ENCODE measurements at places on chromosomes 7 and 10.

DNA sequence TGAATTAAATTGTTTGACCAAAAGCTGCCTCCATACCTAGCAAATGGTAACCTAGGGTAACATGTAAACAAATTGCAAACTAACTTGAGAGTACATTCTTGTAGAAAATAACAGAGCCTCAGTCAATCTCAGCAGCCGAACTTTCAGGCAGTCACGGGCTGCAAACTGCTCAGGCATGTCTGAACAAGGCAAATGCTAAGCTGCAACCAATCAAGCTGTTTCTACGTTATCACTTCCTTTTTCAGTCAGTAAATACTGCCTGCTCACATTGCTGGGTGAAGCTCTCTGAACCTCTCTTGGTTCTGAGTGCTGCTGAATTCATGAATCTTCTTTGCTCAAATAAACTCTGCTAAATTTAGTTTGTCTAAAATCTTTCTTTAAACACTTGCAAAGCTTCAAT is 1212.4 kb downstream of the SORCS1 start:
- no peak for DNase-seq

- DNase-seq, result no peak
Observed at GRCh38 chr7:2002561-2003450, 229.9 kb downstream of the MAD1L1 start.

GRCh38 chr7:127935847-127936376 is 95.3 kb downstream of the LRRC4 start:
- no peak for DNase-seq

DNA sequence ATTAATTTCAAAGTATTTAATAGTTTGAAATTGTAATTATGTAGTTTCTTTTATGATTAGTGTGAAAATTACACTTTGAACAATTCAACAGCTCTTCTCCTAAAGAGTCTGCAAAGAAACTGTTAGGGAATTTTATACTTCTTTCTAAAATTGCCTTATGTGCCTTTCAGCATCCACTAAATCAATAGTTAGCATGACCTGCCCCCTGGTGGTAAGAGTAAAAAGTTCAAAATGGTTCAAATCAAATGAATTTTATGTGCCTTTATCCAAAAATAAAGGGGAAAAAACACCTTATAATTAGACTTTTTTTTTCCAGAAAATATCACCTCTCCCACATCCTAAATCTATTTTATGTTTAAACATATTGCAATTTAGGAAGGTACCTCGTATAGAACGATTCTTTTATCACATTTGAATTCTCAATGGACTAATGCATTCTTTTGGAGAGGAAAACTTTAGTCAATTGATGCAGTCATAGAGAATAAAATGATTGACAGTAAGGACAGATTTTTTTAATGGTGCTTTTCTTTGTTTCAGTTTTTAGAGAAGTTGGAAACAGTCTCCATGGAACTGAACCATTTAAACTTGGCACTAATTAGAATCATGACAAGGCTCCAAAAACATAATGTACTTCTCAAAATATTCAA is 163.7 kb downstream of the SEMA3D start:
- DNase-seq, result no peak

GRCh38 chr10:69220041-69220451 is at the start of gene HKDC1:
Gene HKDC1, plus strand, starts transcription at chr10:69220332. Its CDS starts 104 bp downstream, at chr10:69220436.
- no peak for DNase-seq

GRCh38 chr10:32241946-32242345 is 105.0 kb downstream of the EPC1 start:
- DNase-seq, result no peak

DNA sequence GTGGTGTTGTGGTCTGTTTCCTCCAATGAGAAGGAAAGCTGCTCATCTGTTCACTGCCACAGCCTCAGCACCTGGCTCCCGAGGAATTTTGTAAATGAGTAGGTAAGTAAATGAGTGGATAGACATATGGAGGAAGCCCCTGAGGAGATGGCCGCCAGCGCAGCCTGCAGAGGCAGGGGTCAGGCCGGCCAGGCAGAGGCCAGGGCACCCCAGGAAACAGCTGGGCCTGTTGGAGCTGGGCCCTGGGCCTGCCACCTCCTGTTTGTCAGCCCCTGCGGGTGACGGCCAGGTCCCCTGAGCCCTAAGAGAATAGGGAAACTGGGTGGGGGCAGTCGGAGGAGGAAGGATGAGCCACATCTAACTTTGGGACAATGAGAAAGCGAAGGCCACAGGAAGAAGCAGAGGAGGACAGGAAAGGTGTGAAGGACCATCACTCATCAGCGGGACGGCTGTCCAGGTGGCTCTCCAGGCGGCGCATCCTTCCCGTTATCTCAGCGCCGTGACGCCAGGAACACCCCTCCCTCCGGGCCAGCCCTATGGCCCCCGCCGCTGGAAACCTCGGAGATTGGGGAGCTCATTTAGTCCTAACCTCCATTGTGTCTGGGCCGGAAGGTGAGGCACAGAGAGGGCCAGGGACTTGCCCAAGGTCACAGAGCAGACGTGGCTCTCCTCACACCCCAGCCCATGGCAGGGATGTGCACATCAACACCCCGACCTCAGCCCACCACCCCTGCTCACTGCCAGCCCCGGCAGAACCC is 142.3 kb upstream of the UNC5B start:
- DNase-seq, result no peak

DNA sequence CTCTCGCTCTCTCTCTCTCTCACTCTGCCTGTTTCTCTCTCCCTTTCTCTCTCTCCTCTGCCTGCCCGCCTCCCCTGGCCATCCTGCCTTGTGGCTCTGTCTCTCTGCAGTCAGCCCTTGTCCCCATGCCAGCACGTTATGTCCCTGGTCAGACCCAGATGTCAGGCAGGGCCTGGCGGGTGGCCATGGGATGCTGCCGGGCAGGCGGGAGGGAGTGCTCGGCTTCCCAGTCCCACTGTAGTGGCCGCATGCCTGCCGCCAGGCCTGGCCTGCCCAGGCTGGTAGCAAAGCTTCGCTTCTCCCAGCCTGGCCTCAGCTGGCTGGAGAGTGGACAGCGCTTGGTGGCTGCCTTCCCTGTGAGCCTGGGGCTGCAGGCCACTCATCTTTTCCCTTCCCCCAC is 121.5 kb upstream of the ZNF716 start:
- DNase-seq, result no peak

DNA sequence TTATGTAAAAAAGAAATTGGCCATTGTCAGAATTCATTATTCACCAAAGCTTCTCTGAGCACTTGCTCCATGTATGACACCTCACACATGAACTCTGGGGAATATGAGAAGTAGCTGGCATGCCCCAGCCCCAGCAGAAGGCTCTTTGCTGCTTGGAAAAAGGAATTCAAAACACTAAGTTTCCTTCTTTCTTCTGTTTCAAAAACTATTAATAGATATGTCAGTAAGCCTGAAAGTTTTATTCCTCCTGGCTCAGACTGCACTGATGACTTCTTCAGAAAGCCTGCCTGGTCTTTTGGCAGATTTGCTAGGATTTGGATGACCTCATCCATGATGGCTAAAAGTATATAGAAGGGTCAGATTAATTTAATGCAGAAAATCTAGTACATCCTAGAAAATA is 511.0 kb downstream of the GFRA1 start:
- no peak for DNase-seq

DNA sequence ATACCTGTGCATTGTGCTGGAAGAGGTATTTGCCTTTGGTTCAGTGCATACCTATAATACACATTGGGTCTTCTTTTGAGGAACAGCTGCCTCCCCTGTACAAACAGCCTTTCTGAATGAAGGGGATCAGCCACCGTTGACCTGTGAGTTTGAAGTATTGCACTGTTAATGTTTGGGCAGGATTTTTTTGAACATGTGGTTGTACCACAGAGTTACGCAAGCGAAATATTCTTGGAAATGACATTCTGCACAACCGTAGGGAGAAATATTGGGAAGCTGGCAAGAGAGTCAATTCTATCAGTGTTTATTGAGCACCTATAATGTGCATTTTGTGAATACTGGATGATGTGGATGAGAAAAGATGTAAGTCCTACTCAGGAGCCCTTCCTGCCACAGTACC is 270.6 kb downstream of the AUTS2 start:
- DNase-seq, result no peak
